ENCODE measurements at places on chromosomes 6 and 20.

- DNase-seq = peak; percentile 21
Observed at GRCh38 chr20:34522969-34523871, 7.0 kb downstream of the DYNLRB1 start.

DNA sequence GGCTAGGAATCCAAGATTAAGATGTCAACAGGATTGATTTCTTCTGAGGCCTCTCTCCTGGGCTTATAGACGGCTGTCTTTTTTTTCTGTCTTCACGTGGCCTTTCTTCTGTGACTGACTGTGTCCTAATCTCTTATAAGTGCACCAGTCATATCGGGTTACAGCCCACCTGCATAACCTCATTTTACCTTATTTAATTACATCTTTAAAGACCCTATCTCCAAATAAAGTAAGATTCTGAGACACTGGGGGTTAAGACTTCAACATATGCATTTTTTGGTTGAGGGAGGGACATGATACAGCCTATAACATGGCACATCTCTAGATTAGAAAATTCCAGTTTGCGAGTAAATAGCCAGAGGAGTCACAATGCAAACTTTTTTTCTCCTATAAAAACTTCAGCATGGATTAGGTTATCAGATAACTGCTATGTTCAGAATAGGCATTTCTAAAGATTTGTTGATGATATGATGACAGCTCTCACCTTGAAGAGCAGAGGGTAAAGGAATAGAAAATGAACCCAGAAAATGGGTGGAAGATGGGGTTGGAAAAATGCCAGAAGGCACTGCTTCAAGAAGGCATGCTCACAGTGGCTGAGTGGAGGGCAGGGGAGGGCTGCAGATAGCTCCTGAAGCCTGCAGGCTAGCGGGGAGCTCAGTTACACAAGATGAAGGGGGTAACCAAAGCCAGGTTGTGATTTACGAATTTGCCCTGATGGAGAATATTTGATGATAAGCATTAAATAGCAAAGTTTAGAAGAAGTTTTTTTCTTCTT is 8.7 kb upstream of the PDE7B start:
- DNase-seq = no peak

GRCh38 chr20:25173886-25174308 is 21.6 kb upstream of the ENTPD6 start:
- no peak for DNase-seq

GRCh38 chr6:35208419-35208818 is 5.3 kb upstream of the SCUBE3 start:
- no peak for DNase-seq

DNA sequence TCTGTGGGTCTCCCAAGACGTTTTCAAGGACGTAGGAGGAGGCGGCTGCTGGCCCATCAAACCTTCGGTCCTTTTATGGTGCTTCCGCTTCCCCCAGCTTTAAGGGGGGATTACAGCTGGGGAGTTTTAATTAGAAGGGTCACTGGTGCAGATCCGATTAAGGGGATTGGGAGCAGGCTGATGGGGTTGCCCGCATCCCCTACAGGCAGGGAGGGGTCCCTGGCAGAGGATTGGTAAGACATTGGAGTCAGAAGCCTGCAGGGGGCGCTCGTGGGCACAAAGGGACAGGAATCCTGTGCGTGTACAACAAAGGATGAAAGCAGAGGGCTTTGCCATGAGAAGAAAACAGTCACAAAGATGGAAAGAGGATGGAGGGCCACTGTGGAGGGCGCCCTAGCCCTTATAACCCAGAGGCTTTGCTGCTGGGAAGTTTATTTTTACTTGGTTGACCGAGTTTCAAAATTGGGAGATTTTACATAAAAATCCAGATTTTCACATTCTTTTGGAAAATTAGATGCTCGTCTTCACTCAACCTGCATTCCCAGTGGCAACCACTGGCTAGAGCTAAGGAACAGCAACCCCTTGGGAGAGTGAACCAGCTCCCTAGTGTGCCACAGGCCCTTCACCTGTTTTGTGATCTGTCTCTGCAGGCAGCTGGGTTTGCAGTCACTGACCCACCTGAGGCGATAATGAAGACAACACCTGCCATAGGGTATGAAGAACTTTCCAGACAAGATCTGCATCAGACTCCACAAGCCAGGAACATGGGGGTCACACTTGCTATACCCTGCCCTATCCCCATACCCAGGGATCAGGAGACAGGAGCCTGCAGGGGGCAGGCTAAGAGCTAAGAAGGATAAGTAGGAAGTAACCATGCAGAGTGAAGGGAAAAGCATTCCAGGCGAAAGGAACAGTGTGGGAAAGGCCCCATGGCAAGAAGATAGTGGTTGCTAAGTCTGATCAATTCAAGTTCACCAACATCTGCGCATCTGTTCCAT is 97.7 kb downstream of the KCNB1 start:
- DNase-seq = peak; percentile 61

- no peak for DNase-seq
Observed at GRCh38 chr6:43495409-43495941, 14.7 kb downstream of the LRRC73 start.

Measured in T-helper 9 cell (primary cell).